Activated CD4-positive, alpha-beta memory T cell treated with anti-CD3 and anti-CD28 coated beads, Interleukin-2, amount 10 ng/mL, durations not matched to agents 7 days and 5 days (primary cell): ENCODE measurements at places on chromosomes 11 and 22.

DNA sequence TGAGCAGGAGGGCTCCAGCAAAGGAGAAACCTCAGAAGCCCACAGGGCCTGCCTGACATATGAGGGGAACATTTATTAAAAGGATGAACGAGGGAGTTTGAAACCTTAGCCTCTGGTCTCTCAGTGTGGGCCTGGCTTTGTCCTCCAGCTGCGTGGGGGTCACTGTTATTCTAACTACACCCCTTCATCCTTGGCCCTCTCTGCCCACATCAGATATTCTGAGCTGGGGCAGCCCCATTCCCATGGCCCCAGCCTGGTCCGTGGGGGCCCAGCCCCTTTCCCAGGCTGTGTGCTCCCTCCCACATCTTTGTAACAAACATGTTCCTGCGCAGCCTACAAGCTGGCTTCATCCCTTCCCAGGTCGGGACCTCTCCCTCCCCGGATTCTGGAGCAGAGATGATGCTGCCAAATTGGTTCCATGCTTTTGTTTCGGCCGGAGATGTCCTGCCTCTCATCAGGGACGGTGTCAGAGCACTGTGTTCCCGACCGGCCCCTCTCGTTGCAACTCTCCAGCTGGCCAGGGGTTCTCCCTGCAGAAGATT, 4.0 kb downstream of the FXYD6 start:
- no peak overlapping the region for H3K4me3 ChIP-seq
- no peaks in the 10 kb centered on the region for H3K36me3 ChIP-seq
- DNase-seq, result no peak
- peaks cover 49% of the 10 kb centered on the region for H3K27me3 ChIP-seq
- H3K27ac ChIP-seq, result no peak overlapping the region

DNA sequence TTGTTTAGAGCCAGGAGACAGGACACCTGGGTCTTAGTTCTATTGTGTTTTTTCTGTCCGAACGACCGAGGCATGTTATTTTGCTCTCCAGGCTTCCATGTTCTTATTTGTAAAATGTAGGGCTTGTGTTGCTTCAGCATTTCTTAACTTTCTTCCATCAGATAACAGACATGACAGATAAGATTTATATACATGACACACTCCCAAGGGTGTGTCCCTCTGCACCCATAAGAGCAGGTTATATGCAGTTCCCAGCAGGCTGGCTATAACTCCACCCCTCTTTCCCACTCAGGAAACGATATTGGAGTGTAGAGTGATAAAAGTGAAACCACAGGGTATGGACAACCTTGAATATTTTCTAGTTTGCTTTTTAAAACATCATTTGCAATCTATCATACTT, 65.8 kb downstream of the APIP start:
- H3K4me3 ChIP-seq, result no peak overlapping the region
- no peaks in the 10 kb centered on the region for H3K36me3 ChIP-seq
- H3K27ac ChIP-seq, result no peak overlapping the region
- H3K4me1 ChIP-seq, result no peaks in the 10 kb centered on the region
- peaks cover 35% of the 10 kb centered on the region for H3K27me3 ChIP-seq
- DNase-seq, result no peak

DNA sequence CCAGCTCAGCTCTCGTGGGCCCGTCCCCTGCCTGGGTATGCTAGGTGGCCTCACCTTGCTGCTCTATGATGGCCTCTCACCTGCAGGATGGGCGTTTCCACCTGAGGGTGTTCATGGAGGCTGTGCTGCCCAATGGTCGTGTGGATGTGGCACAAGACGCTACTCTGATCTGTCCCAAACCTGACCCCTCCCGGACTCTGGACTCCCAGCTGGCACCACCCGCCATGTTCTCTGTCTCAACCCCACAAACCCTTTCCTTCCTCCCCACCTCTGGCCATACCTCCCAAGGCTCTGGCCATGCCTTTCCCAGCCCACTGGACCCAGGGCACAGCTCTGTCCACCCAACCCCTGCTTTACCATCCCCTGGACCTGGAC, 2.1 kb downstream of the ZP1 start:
- H3K4me3 ChIP-seq, result no peak overlapping the region
- no peaks in the 10 kb centered on the region for H3K36me3 ChIP-seq
- no peak for DNase-seq
- H3K4me1 ChIP-seq, result peaks cover 75% of the 10 kb centered on the region
- peak overlapping the region; percentile 4 for H3K27ac ChIP-seq

DNA sequence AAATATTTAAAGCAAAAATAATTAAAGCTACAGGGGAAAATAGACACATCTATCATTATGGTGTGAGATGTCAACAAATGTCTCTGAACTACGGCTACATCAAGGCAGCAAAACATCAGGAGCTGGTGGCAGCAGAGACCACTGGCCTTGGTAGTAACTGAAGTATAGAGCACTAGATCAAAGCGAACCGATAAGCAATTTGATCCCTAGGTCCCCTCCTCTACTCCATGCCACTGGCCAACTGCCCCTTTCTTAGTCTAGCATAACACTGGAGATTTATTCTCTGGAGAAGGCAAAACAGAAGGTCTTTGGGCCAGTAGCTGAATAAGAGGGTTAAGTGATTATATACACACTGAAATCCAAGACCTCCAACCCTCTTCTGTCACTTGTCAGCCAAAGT, 13.6 kb upstream of the RAB3IL1 start:
- no peak overlapping the region for H3K4me3 ChIP-seq
- no peak overlapping the region for H3K27ac ChIP-seq
- peaks cover 13% of the 10 kb centered on the region for H3K27me3 ChIP-seq
- H3K36me3 ChIP-seq, result no peaks in the 10 kb centered on the region

DNA sequence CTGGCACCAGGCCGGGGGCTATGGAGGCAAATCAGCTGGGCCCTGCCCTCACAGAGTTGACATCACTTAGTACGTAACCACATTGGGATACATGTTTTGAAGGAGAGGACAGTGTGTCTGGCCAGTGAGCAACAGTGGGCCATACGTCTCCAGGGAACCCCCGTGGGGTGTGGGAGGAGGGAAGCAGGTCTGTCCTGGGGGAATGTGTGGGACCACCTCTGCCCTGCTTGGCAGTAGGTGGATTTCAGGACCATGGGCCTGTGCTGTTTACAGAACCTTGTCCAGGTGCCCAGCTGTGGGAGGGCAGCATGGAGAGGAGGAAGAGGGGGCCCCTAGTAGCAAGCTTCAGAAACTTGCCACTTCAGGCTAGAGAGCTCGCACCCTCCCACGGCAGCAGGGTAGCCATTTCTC, 21.0 kb downstream of the P2RY2 start:
- peaks cover 4% of the 10 kb centered on the region for H3K4me1 ChIP-seq
- no peaks in the 10 kb centered on the region for H3K36me3 ChIP-seq
- H3K27ac ChIP-seq, result no peak overlapping the region
- no peak overlapping the region for H3K4me3 ChIP-seq
- H3K27me3 ChIP-seq, result peaks cover 6% of the 10 kb centered on the region
- DNase-seq, result no peak

DNA sequence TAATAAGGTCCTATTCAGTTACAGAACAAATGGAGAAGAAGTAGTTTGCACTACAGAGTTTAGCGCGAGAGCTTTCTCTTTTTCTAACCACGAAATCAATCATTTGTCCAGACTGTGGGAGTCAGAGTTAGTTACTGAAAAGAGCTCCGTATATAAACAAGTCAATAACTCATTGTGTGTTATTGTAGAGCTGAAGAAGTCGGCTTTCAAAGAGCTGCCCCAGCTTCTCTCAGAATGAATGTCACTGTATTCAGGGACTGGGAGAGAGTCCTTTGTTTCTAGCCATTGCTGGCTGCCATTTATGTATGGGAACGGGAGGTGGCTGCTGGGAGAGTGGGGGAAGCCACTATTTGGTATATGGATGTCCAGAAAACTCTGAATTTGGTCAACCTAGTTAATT, 227.8 kb downstream of the DCDC1 start:
- no peaks in the 10 kb centered on the region for H3K4me1 ChIP-seq

DNA sequence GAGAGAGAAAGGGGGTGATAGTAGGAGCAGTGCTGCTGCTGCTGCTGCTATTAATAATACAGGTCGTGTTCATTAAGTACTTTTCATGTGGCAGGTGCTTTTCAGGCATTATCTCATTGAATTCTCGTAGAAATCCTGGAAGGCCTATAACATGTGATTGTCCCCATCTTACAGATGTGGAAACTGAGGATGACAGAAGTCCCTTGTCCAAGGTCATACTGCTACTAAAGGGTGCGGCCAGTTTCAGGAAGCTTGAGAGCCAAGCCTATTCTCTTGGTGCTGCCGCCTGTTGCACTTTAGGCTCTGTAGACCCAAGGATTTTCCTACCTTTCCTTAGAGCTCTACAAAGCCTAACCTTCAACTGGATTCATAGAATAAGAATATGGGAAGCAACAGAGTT, 193.3 kb downstream of the DBX1 start:
- H3K4me1 ChIP-seq, result peaks cover 21% of the 10 kb centered on the region
- no peak for DNase-seq
- no peaks in the 10 kb centered on the region for H3K36me3 ChIP-seq
- H3K4me3 ChIP-seq, result no peak overlapping the region
- peaks cover 44% of the 10 kb centered on the region for H3K27me3 ChIP-seq

DNA sequence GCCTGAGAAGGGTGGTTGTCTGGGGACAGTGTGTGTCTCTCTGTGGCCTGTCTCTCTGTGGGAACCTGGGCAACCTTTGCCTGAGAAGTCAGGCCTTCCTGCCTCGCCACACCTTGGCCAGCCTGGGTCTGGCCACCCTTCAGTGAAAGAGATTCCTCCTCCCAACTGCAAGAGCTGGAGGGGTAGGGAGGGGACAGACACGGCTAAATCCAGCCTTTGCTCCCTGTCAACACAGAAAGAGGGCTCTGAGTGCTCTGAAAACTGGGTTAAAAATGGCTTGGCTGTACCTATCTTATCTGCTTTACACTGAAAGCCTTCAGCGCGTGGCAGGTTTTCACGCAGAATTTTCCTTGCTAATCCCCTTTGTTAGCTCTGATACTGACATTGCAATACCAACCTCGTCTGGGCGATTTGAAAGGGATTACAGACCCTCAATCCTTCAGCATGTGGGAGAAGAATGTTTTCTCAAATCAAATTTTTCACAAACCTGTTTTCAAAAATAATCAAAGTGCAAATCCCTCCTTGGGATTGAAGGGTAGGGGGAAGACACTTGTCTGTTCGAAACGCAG, 163.7 kb downstream of the DSCAML1 start:
- no peak for DNase-seq
- H3K36me3 ChIP-seq, result no peaks in the 10 kb centered on the region
- no peak overlapping the region for H3K27ac ChIP-seq
- H3K27me3 ChIP-seq, result peaks cover 14% of the 10 kb centered on the region
- no peak overlapping the region for H3K4me3 ChIP-seq

GRCh38 chr11:60959431-60959830, 7.5 kb upstream of the SLC15A3 start:
- no peak for DNase-seq
- no peak overlapping the region for H3K4me3 ChIP-seq

DNA sequence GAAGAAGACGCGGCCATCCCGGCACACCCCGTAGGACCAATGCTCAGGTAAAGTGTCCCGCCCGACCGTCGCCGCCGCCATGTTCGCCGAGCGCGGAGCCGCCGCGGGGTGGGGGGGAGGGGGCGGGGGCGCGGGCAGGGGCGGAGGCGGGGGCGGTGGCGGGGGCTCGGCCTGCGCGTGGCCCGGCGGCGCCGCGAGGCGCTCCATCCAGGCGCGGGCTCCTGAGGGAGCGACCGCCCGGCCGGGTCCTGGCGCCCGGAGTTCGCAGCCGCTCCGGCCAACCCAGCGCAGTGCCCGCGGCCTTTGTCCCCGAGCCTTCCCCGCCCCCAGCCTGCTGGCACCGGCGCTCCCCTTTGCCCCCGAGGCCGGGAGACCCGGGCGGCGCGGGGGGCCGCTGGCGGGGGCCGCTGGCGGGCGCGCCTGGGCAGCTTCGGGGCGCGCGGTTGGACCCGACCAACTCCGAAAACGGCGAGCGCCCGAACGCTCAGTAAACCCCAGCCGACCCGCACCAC, at the start of gene PLEKHA7:
Gene PLEKHA7 (minus strand): TSS at position 94 of the 512 bp plus-strand sequence. CDS start 13 bp downstream, at position 81.
- peak within 1 kb of the TSS; percentile 78 for H3K4me3 ChIP-seq
- H3K4me1 ChIP-seq, result peaks cover 9% of the 10 kb centered on the region
- peaks cover 27% of the 10 kb centered on the region for H3K27me3 ChIP-seq

DNA sequence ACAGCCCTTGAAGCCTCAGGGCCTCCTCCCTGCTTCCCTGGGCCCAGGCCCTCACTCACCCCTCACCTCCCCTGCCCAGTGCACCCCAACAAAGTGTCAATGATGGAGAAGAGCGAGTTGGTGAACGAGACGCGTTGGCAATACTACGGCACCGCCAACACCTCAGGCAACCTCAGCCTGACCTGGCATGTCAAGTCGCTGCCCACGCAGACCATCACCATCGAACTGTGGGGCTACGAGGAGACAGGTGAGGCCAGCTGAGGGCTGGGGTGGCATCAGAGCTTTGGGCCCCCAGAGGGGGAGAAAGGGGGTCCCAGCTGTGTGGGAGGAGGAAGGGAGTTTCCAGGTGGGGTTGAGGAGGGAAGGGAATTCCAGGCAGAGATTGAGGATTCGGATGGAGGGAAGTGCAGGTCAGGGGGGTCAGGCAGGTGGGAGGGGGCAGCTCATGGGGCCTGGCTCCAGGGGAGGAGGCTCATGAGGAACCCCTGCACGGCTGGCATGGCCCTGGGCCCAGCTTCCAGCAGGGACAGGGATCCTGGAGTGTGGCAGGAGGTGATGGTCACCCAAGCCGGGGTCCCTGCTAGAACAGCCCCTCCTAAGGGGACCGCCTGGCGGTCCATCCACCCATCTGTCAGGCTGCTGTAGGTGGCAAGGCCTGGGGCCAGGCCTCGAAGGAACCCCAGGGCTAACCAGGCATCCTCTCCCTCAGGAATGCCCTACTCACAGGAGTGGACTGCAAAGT, 2.9 kb downstream of the SUSD2 start:
- H3K4me1 ChIP-seq, result no peaks in the 10 kb centered on the region
- H3K36me3 ChIP-seq, result no peaks in the 10 kb centered on the region
- DNase-seq, result no peak
- no peak overlapping the region for H3K4me3 ChIP-seq

DNA sequence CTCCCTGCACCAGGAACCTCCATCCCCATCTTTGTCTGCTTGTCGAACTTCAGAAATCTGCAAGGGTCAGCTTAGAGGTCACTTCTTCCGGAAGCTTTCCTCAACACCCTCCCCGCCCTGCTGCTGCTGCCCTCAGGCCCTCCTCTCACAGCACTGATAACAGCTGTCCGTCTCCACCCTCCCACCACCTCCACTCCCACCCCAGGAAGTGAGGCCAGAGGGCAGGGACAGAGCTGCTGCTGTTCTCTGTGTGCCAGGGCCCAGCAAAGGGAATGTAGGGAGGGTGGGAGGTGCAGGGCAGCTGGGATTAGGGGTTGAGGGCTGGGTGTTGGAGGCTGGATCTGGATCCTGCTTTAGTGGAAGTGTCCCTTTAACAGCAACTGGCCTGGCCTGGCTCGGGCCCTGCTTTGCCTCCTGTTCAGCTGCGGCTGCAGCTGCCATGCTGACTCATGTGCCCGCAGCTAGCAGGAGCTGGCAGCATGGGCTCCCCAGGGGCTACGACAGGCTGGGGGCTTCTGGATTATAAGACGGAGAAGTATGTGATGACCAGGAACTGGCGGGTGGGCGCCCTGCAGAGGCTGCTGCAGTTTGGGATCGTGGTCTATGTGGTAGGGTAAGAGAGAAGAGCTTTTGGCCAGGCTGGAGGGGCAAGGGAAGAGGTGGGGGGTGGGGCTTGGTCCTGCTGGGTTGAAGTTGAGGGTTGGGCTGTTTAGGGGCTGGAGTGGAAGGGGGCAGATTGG, at the start of gene P2RX6:
Gene P2RX6 (plus strand): TSS at position 440 of the 740 bp plus-strand sequence. CDS start 10 bp downstream, at position 450.
- H3K27ac ChIP-seq, result no peak within 1 kb of the TSS
- H3K4me3 ChIP-seq, result peak within 1 kb of the TSS; percentile 71

- no peak for DNase-seq
- H3K4me1 ChIP-seq, result peaks cover 31% of the 10 kb centered on the region
- no peaks in the 10 kb centered on the region for H3K27me3 ChIP-seq
- no peak overlapping the region for H3K27ac ChIP-seq
Measured at GRCh38 chr22:31086703-31087330, 5.7 kb downstream of the SMTN start.
